Naive thymus-derived CD8-positive, alpha-beta T cell (primary cell): ENCODE measurements at places on chromosomes 4 and X.

DNA sequence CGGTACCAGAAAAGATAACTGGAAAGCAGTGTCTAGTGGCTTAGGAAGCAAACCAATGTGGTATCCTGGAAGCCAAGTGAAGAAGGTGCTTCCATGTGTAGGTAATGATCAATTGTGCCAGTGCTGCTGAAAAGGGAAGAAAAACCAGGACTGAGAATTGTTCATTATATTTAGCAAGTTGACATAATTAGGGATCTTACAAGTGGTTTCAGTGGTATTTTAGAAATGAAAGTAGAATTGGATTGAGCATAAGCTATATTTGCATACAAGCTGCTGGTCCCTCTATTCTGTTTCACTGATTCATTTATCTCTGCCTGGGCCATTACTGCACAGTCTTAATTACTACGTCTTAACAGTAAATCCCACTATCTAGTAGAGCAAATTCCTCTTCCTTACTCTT lies 32.3 kb downstream of the PRDM8 start:
- DNase-seq = no peak

- no peak for DNase-seq
Measured at GRCh38 chr4:108662629-108663028, 12.2 kb downstream of the OSTC start.

- DNase-seq = no peak
Measured at GRCh38 chrX:86421771-86422170, 273.5 kb downstream of the DACH2 start.

- DNase-seq = no peak
Measured at GRCh38 chrX:45722471-45722870, 521.8 kb upstream of the DIPK2B start.

- DNase-seq = no peak
Measured at GRCh38 chrX:19630776-19631707, 115.7 kb upstream of the MAP3K15 start.

- no peak for DNase-seq
Measured at GRCh38 chrX:10709276-10709675, 88.9 kb upstream of the MID1 start.

- DNase-seq = no peak
Measured at GRCh38 chr4:20287246-20287645, 35.5 kb downstream of the SLIT2 start.

- DNase-seq = no peak
Measured at GRCh38 chrX:78452356-78452755, 124.9 kb upstream of the CYSLTR1 start.

GRCh38 chr4:143240939-143241679 lies 56.4 kb downstream of the USP38 start:
- DNase-seq = no peak

DNA sequence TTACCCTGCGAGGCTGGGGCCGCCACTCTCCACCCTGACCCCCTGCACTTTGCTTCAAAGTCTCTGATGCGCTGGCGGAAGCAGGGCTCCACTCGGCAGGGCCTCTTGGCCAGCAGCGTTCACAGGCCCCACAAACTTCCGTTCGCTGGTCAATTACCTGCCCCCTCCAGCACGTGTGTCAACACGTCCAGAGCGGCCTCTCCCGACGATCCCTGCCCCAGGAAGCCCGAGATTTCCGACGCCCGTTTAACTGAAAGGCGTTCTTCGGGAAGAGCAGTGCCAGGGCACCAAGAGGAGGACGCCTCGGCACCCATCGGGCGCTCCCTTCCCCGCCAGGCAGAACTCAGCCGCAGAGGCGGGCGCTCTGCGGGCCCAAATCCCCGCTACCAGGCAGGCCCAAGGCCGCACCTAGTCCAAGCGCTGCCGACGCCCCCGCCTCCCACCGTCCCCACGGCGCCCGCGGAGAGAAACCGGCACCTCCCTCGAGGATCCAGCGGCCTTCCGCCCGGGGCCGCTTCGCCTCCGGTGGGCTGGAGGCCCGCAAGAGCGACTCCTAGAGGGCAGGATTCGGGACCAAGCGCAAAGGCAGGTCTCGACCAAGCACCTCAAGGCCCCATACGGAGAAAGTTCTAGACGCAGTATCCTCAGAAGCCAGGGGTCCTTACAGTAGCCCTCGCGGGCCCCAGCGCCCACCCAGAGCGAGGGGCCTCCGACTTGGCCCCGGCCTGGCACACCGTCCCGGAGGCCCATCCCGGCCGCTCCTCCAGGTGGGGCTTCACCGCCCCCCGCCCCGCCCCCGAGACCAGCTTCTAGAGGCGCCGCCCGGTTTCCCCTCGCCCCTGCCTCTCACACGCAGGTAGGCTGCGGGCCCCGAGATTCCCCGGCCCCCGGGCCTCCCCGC lies 586 bp downstream of the BCAP31 start:
- peak; percentile 38 for DNase-seq

- no peak for DNase-seq
Measured at GRCh38 chrX:118872102-118872566, 48.5 kb downstream of the ZCCHC12 start.

DNA sequence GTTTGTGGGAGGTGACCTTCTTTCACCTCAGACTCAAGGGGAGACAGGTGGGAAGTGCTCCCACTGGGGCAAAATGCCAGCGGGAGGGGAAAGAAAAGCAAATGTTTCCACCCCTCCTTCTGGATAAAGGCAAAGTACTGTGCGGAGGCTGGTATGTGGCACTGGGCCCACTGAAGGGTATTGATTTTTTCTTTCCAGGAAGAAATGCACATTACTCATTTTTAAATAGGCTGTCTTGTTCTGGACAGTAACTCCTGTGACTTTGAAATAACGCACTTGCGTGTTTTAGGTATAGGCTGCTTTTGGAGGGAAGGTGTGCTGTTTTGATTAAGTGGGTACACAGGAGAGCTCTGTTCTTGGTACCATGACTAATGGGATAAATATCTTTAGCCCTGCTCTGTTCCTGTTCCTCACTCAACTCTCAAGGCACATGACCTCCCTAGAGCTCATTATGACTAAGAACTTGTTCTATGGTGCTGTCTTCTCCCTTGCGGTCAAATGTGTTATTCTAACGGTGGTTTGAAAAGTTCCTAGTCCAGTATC lies 40.7 kb upstream of the MBTPS2 start:
- DNase-seq = no peak

DNA sequence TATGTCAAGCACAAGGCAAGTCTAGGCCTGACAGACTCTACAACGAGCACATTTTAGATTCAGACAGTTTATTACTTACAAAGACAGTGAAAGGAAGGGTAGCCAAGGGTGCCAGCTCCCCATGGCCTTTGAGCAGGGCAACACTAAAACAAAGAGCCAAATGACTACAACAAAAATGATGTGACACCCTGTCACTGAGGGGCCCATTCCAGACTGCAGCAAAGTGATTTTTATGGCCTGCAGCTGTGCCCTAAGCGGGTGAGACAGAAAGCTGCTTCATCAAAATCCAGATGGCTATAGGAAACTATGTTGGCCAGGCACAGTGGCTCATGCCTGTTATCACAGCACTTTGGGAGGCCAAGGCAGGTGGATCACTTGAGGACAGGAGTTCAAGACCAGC lies 13.4 kb upstream of the RP2 start:
- DNase-seq = no peak

DNA sequence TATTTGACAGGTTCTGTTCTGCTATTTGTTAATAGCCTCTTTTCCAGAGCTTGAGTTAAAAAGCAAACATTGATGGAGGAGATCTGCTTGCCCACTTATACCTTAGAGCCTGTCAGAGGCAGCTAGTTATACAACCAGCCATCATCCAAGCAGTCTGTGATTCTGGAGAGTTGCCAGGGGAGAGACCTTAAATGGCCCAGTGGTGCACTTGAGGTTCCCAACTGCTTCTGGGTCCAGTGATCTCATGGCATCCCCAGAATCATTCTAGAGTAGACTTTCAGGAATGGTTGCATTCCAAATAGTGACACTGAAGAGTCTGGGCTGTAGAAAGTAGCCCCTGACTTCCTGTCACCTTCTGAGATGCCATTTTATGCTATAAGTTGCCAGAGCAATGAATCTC lies 160.7 kb downstream of the FHIP1A start:
- DNase-seq = no peak

GRCh38 chr4:14800977-14801376 lies 201.3 kb upstream of the CPEB2 start:
- no peak for DNase-seq

DNA sequence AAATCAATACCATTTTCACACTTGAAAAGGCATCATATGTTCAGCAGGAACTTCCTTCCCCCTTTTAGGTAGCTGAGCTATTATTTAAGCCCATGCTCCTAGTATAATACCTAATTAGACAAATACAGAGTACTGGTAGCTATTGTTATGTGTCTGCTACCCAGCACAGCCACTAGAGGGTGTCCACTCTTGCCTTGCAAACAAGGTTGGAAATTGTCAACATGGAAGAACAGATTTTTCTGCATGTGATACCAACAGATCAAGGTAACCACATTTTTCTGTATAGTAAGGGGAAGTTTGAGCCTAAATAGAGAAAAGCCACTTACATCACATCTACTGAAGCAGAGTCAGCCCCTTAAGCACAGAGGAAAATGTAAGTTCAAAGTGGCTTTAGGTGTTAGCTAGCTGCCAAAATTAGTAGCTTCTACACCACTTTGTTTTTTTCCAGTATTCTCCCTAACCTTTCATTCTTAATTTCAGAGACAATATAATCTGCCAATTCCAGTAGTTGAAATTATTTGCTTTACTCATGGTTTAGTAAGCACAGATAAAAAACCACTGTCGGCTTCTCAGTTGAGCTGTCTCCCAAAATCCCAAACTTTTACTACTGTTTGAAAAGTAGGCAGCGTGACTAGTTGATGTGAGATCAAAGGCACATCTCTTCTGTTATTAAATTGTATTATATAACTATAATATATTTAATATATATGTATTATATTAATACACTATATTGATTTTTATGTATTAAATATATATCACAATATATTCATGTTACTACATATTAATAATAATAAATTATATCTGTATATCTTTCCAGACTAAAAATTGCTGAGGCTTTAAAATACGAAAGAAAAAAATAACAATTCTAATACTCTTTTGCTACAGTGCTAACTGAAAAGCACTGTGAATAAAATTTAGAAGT lies 38.2 kb downstream of the EDNRA start:
- peak; percentile 64 for DNase-seq

GRCh38 chr4:186228514-186228894 lies 1.2 kb downstream of the KLKB1 start:
- no peak for DNase-seq

DNA sequence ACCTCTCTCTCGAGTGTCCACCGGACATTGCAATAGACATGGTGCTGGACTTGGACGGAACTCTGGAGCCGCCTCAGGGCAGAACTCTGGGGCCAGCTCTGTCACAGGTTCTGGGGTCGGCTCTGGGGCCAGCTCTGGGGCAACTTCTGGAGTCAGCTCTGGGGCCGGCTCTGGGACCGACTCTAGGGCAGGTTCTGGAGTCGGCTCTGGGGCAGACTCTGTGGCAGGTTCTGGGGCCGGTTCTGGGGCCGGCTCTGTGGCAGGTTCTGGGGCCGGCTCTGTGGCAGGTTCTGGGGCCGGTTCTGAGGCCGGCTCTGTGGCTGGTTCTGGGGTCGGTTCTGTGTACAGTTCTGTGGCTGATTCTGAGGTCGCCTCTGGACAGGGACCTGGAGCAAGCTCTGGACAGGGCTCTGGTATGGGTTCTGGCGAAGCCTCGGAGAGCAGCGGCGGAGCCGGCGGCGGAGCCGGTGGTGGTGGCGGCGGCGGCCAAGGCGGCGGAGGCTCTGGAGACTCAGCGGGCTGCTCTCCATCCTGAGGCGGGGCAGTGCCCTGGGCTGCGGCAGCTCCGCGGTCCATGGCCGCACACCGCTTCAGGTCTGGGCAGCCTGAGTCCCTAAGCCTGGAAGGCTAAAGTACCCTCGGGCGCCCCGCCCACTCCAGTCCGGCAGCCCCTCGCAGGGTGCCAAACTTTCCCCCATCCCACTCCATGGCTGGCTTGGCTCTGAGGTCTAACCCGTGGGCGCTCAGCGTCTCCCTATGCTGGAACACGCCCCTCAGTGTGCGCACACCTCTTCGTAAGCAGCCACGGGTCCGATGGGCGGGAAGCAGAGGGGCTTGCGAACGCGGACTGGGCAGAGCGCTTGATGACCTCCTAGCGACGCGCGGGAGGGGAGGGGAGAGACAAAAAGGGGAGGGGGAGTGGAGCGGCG lies at the start of gene DGKK:
DGKK (minus strand) TSS at position 723 of the 929 bp plus-strand sequence; CDS start at position 576, 147 bp downstream.
- DNase-seq = no peak

DNA sequence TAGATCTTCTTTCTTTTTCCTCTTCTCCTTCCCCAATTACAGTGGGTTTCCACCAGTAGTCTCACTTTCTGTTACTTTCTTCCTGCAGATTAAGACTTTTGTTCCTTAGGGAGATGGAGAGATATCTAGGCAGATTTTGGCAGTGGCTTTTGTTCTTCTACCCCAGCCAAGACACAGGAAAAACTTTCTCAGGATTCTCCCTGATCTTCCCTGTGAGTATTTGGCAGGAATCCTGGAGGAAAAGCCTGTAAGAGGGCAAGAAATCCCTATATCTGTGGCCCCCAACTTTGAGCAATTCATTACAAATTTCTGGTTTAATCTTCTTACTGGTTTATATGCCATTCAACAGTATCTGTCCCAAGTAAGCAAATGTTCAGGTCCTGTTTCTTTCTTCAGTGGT lies 21.9 kb downstream of the SLC9A7 start:
- no peak for DNase-seq

- DNase-seq = peak; percentile 24
Measured at GRCh38 chrX:135477576-135477975, 42.9 kb upstream of the INTS6L start.

GRCh38 chr4:169342159-169342860 lies 71.6 kb upstream of the SH3RF1 start:
- DNase-seq = no peak

- no peak for DNase-seq
Measured at GRCh38 chr4:84952004-84952403, 14.5 kb downstream of the WDFY3 start.

DNA sequence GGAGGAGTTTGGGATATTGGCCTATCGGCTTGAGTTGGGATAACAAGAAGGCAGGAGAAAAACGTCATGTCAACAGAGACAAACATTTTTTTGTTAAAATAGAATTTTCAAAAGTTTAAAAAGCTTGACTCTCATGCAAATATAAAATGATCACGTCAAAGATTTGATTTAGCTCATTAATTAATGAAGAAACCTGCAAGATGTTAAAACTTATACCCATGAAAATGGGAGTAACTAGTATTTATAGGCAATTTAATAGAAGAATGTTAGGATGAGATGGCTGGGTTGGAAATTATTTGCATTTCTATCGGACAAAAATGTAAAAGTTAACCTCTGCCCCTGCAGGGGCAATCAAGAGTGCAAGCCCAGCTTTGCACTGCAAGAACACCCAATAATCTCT lies 184.6 kb upstream of the BCOR start:
- DNase-seq = no peak
